Esophagus muscularis mucosa (tissue), 4 donors: ENCODE measurements at places on chromosomes 4 and X. TPM values are rescaled to one million over a fixed set of nuclear protein-coding genes. Genes with fewer than 3 reads are reported as not detected.

DNA sequence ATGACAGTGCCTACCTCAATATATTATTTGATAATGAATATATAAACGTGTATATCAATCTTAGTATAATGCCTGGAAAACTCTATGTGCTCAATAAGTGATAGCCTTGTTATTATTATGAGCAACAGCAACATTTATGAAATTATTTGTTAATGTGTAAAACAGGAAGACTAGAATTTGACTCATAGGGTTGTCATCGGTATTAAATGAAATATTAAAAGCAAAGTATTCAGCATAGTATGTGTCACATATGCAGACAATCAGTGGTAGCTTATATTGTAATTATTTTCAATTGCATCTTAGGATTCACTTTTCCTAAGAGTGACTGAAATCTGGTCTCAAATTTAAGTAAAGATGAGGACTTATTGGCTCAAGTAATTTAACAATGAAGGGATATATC is 24.6 kb downstream of the SPANXD start:
- DNase-seq = no peak

DNA sequence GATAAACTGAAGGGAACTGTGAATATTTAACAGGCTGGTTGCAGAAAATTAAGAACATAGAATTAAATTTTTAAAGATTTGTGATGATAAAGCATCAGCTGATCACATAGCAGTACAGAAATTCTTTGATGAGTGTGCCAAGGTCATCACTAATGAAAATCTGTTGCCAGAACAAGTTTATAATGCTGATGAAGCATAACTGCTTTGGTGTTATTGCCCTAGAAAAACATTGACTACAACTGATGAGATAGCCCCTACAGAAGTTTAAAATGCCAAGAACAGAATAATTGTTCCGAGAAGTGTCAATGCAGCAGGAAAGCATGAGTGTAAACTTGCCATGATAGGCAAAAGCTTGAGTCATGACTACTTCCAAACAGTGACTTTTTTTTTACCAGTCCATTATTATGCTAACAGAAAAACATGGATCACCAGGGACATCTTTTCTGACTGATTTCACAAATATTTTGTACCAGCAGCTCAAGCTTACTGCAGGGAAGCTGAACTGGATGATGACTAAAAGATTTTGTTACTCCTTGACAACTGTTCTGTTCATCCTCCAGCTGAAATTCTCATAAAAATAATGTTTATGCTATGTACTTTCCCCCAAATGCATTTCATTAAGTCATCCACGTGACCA is 1136.6 kb downstream of the FAT4 start:
- DNase-seq = no peak

GRCh38 chr4:14193601-14194000 is 566.1 kb upstream of the BOD1L1 start:
- DNase-seq = no peak

- DNase-seq = no peak
Measured at GRCh38 chr4:153652051-153652784, 31.9 kb upstream of the TLR2 start.

- DNase-seq = no peak
Measured at GRCh38 chr4:1572964-1573720, 111.0 kb downstream of the FAM53A start.

DNA sequence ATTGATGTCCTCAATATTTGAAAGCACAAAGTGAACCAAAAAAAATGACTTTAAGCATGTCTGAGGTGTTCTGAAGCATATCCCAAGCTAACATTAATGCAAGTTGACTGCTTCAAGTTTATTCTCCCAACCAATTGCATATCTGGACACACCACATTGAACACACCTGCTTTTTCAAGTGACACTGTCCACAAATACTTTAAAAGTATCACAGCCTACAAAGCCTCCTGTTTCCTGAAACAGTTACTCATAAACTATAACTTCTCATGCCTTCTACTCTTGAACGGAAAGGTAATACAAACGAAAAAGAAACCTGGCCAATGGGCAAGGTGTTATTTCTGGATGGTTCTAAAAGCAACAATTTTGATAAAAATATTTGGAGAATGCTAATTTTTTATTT is 1.1 kb downstream of the CDKL2 start:
- DNase-seq = no peak

DNA sequence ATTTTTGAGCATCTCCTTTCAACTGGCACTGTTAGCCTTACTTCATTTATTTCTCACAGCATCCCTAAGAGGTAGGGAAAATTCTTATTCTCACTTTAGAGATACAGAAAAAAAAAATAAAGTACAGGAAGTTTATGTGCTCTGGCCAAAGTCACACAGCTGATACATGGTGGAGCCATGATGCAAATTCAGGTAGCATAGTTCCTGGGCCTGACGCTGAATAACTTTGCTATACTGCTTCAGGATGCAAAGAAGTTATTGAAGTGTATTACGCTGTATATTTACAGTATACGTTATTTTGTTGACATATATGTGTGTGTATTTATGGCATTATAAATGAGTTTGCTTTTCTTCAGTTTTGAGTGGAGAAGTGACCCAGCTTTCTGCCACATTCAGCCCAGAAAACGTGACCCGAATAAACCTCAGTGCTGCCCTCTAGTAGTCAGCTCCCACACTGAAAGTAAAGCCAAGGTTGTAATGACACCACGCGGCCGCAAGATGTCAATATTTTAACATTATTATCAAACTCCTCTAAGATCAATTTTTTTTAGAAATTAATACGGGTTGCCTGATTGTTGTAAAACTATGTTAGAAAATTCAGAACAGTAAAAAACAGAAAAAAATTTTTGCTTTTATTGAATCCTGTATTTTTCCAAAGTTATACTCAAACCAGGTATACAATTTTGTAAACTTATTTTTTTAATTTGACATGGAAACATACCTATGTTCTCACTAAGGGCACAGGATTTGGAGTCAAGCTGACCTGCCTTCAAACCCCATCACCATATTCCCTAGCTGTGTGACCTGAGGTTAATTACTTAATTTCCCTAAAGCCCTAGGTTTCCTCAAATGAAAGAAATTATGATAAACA is 3.8 kb upstream of the GUCY2F start:
- no peak for DNase-seq

PAGE5 gene
- not detected for total RNA-seq

HSPA4L gene
- total RNA-seq = 6.5 TPM

PSAPL1 gene
- not detected for total RNA-seq

LUZP4 gene
- total RNA-seq = not detected

PARM1 gene
- 23.3 TPM for total RNA-seq

NAP1L3 gene
- 1.9 TPM for total RNA-seq

TGIF2LX gene
- total RNA-seq = not detected

TDO2 gene
- not detected for total RNA-seq

MAGEC2 gene
- total RNA-seq = not detected
